Activated T-cell treated with anti-CD3 and anti-CD28 coated beads, Interleukin-2, amount 50 U/mL, for 4 hours (primary cell): ENCODE measurements at places on chromosomes 6 and 20.

DNA sequence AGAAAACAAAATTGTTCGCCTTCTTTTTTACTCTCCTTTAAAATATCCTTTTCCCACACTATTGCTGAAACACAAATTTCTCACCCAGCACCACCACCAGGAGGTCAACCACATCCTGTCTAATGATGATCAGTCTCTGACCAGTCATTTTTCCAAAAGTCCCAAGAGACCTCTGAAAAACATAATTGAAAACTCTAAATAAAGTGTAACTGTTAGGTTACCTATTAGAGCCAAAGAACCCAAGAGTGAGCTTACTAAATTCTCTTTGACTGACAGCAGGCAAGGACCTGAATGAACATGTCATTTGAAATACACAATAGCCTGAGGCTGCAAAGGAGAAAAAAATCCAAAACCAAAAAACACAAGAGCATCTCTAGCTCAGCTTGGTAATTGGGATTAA is 735.4 kb downstream of the CBLN4 start:
- DNase-seq = no peak

GRCh38 chr20:34049389-34049788 is 55.7 kb downstream of the RALY start:
- no peak for DNase-seq

GRCh38 chr6:22878324-22878701 is 308.9 kb downstream of the HDGFL1 start:
- DNase-seq = no peak

DNA sequence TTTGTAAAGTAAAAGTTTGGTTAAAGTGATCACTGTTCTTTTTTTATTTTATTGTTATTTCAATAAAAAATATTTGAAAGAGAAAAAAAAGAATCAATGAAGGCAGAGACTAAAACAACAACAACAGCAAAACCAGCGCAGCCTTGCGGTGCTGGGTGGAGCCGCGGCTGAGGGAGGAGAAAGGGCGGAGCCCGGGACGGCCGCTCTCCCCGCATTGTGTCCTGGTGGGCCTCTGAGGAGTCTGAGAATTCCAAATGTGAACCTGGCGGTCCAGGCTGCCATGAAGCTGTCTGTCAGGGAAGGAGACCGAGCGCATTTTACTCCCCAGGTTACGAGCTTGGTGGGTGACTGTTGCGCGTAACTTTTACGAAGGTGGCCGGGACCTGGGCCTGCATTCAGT is 43.2 kb downstream of the TMEM242 start:
- no peak for DNase-seq

- no peak for DNase-seq
Observed at GRCh38 chr6:162917506-162917905, 189.7 kb downstream of the PACRG start.

DNA sequence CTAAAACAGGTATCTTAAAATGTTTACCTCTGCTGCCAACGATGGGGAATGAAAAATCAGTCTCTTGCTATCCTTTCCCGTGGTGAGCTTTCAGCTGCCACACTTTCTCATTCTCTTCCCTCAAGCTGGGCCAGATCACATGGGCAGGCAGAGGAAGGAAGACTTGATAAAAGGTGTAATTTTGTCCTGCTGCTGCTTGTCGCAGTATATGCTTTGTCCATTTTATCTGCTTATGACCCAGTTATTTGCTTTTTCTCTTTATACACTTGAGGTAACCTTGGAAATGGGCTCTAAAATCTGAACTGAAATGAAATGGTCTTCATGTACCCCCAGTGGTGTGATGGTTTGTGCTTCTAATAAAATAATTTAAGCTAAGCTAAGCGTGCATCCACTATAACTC is 695.9 kb upstream of the FLRT3 start:
- no peak for DNase-seq

GRCh38 chr20:64154590-64155257 is 9.5 kb upstream of the MYT1 start:
- DNase-seq = no peak

- no peak for DNase-seq
Observed at GRCh38 chr20:59105581-59105980, 58.0 kb upstream of the ZNF831 start.

GRCh38 chr20:23340524-23340923 is 10.1 kb upstream of the NXT1 start:
- DNase-seq = no peak

GRCh38 chr6:134041093-134041492 is 11.3 kb downstream of the SLC2A12 start:
- DNase-seq = no peak

DNA sequence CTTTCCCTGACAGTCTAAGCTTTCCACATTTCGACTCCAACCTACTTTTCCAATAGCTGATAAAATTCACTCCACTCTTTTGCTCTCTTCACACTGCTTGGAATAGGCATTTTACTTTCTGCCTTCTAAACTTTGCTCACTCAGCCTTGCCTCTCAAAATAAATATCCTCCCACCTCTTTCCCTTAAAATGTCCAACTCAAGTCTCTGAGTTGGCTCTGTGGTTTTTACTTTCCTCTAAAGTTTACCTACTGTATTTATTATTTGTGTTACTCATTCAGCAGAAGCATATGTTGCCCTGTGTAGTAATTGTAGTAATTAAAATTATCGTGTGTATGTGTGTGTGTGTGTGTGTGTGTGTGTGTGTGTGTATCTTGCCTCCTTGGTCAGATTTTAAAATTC is 20.0 kb upstream of the CDYL start:
- no peak for DNase-seq
